ENCODE measurements at places on chromosomes 5 and 9.

DNA sequence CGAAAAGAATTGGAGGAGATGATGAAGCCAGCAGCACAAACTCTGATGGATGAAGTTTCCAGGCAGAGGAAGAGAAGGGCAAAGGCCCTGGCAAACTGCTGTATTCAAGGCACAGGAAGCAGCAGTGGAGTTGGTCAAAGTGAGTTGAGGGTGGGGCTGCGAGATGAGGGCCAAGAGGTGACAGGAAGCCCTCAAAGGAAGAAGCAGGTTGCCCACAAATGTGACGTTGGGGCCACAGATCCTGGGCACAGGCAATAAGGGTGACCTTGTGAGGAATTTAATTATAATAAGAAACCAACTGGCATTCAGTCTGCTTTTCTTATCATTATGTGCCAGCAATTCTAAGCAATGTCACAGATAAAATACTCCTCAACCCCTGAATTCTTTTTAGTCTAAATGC lies 261.8 kb downstream of the CTNND2 start:
- DNase-seq = peak; percentile 5

- DNase-seq = no peak
Measured at GRCh38 chr5:139886213-139886612, 90.6 kb downstream of the PSD2 start.

- DNase-seq = no peak
Measured at GRCh38 chr5:77697692-77698091, 59.2 kb upstream of the OTP start.

DNA sequence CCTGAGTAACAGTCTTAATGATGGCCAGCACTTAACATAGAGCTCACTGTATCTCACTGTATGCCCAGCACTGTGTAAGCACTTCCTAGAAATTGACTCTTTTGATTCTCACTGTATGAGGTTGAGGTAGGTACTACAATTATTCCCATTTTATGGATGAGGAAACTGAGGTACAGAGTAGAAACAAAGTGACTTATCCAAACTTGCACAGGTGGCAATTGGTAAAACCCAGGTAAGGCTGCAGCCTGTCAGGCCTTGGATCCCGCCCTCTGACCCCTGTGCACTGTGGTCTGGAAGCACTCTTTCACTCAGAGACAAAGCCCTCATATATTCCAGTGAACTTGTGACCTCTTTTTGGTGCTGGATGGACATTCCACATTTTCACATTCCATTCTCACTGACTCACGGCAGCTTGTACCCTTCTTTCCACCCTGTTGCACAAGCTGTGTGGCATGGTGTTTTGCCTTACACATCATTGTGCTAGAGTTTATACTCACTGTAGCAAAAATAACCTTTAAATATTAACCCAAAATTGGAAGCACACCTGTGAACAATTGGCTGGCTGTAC lies 21.7 kb downstream of the ANKRD55 start:
- DNase-seq = no peak

GRCh38 chr5:41625571-41625970 lies 115.2 kb upstream of the PLCXD3 start:
- no peak for DNase-seq

DNA sequence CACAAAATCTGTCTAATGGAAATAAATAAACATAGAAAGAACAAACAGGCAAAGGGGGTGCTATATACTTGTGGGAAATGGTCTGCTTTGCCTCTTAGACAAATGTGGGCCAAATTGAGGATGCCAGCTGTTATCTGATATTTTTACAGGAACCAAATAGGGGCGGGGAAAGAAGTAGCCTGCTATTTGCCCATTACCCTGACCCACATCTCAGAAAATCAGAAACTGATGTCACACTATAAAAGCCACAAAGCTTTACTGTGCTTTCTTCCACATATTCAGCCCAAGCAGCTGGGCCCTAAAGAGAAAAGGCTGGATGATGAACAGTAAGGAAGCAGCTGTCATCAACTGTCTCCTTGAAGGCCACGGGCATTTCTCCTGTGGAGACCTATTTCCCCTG lies 97.3 kb downstream of the ELAVL2 start:
- DNase-seq = no peak

DNA sequence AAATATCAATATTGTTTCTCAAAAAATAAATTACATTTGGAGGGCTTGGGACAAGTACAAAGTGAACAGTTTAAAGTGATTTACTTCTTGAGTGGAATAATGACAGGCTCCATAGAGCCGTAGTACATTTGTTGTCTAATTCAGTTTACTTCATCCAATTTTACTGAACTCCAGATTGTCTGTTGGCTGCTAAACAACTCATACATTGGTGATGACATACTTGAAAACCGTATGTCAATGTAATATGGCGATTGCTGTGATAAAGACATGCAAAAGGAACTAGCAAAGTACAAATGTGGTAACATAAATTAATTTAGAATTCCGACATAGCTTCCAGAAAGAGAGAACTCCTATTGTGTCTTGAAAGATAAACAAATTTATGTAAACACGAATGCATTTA lies 1197.5 kb upstream of the CDH18 start:
- DNase-seq = no peak

- peak; percentile 65 for DNase-seq
Measured at GRCh38 chr5:172173564-172174153, 14.4 kb downstream of the STK10 start.

GRCh38 chr9:18673179-18673578 lies 199.2 kb downstream of the ADAMTSL1 start:
- no peak for DNase-seq

GRCh38 chr9:136083558-136084062 lies 11.5 kb downstream of the NACC2 start:
- DNase-seq = no peak

GRCh38 chr5:44809956-44810420 lies 1.2 kb downstream of the MRPS30 start:
- DNase-seq = no peak

DNA sequence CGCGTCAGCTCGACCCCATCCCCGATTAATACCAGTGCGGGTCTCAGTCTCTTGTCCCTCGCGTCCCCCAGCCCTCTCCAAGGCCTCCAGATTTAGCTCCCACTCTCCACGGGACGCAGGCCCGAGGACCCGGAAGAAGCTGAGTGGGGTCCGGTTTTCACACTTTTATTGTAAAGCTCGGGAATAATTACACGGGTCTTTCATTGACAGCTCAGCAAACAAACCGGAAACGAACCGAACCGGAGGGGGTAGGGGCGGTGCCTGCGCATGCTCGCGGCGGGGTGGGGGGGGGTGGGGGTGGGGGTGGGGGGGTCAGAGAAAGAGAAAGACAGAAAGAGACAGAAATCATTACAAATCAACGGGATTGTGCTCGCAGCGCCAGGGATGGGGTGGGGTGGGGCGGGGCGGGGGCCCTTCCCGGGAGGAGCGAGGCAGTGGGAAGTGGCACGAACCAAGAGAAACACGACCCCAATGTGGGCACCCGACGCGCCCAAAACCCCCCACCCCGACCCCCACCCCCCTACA lies 27.9 kb downstream of the PCDH1 start:
- no peak for DNase-seq

DNA sequence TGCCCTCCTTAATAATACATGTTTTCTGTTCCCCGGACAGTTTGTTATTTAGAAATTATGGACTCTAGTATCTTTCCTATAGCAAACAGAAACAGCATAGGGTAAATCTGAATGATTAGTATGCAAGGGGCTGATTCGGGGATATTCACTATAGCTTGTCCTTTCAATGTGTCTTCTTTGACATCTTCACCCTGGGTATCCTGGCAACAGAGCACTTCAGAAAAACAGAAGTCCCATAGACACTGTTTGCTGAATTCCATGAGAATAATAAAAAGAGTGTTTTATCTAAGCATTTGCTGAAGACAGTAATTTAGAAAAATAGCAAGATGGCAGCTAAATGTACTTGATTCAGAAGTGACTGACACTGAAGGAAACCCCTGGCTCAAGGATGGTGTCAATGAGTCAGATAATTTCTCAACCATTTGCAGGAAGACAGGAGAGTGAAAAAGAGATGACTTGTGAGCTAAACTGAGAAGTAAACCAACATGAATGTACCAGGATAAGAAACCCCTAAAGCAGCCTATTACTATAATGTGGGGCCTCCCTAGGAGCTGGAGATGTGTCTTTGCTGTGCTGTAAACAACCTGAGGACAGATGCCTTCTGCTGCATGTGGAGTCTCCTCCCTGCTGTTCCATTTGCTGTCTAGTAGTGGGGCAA lies 246.2 kb downstream of the MAN2A1 start:
- no peak for DNase-seq

DNA sequence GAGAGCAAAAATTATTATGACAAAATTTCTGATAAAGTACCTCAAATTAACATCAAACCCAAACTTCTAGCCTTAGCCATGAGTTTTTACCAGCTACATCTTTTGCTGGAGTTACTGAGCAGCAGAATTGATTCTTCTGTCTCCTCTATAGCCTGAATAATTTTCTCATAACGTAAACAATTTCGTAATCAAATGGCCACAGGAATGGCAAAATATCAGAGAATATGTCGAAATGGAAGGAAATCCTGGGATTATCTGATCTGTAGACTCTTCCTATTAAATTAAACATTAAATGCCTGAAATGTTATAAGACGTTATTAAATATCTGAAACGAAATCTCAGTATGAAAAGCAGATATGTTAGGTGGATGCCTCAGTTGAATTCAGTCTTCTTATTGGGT lies 41.1 kb downstream of the LURAP1L start:
- no peak for DNase-seq

- no peak for DNase-seq
Measured at GRCh38 chr9:3656224-3656623, 130.4 kb upstream of the RFX3 start.

- DNase-seq = no peak
Measured at GRCh38 chr9:112295174-112295573, 38.2 kb downstream of the PTBP3 start.

Data from stimulated activated CD8-positive, alpha-beta memory T cell treated with anti-CD3 and anti-CD28 coated beads, Interleukin-4, amount 100 ng/mL, for 4 hours (primary cell).